ENCODE measurements at places on chromosomes 7 and 10.

DNA sequence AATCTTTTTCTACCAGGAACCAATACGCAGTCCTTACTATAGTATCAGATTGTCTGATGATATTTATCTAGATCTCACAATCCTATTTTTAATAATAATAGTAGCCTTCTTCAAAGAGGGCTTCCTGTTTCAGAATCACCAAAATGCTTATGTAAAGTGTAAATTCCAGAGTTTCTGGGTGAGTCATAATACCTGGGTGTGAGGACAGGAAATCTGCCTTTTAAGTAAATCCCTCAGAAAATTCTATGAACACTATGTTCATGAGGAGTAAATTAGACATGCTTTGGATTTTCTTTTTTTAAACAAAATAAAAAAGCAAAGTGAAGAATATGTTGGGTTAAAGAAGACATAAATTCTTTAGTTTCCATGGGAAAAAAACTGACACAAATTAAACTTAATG, 20.5 kb downstream of the DKK1 start:
- DNase-seq: no peak

GRCh38 chr7:155456738-155457543, 988 bp upstream of the EN2 start:
- DNase-seq: peak; percentile 42

- DNase-seq: peak; percentile 66
Measured at GRCh38 chr7:5445981-5446594, 22.5 kb upstream of the TNRC18 start.

DNA sequence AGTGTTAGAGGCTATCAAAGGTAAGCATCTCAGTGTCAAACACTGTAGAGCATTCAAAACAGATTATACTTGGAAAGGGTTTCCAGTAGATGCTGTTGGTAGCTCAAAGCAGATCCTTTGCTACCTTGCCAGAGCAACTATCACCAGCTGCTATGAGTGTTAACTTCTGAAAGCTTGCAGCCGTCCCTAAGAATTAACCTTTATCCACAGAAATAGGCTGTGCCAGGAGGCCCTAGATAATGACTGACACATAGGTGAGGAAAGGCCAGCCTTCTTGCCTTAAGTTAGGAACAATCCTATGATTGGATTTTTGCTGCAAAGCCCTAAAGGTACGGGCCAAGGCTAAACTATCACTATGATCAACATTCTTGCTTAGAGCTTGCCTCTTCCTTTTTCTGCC, 263.2 kb downstream of the DGKB start:
- no peak for DNase-seq

GRCh38 chr10:86400705-86401587, 34.4 kb upstream of the GRID1 start:
- no peak for DNase-seq

DNA sequence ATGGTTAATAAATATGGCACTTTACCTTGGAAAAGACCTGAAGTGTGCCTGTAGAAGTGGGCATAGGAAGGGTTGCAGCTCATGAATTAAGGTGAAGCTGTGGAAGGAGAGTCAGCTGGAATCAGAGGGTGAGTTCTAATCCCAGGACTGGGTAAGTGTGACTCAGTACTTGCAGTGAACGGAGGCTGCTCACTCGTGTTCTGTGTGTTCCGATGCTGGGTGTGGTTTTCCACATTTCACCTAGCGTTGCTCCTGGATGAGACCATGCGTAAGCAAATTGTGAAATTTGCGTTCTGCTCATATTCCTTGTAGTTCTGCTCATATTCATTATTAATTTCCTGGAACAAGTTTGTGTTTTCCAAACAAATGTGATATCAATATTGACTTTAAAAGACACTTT, 22.4 kb upstream of the TMEM236 start:
- no peak for DNase-seq

DNA sequence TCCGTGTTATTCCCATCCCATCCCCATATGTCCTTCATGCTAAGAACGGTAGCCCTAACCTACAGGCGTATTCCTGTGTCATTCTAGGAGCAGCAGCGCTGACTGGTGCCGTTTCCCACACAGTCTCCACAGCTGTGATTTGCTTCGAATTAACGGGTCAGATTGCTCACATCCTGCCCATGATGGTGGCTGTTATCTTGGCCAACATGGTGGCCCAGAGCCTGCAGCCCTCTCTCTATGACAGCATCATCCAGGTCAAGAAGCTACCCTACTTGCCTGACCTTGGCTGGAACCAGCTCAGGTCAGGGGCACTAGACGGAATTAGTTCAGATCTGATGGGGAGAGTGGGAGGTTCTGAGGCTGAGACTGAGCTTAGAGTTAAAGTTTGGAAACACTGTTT, 20.7 kb downstream of the FAM131B start:
- no peak for DNase-seq

DNA sequence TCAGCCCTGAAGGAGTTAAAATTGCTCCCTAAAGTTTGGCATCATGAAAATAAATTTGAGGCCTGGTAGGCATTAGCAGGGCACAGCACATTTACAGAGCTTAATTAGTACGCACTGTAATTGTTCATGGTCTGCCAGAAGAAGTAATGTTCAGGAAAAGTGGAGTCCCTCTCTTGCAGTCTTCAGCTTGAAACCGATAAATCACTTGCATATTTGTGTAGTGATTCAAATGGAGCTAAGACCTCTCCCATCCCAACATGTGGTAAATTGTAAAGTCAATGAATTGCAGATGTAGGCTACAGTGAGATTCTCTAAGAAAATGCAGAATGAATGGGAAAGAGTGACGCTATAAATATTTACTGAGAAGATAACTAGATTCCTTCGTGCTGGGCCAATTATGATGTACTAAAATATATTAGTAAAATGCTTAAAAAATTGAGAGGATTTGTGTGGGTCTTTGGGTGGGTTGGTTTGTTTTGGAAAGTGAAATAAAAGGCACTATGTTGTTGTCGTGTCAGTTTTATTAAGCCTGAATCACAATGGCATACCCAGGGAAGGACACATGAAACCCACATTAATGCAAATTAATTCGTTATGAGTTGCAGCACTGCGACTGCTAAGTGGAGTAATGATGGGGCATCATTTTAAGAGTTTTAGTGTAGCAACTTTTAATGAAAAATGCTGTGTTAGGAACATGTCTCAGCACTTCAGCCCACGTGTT, 8.4 kb downstream of the TCF7L2 start:
- DNase-seq: no peak

GRCh38 chr7:92973293-92973731, 136.9 kb upstream of the CDK6 start:
- DNase-seq: no peak

DNA sequence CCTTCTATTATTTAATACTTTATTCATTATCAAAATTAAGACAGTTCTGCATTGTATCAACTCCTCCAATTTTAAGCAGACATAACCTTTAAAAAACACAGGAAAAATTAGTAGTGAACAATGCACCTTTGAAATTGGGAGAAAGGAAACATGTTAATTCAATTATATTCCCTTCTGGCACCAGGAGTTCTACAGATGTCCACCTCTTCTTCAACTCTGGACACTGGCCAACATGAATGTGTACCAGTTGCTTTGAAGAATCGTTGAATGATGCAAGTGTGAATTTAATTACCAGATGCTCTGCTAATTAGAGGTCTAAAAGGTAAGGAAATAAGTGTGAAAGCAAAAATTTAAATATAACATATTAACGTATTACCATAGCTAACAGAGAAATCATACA, 206.7 kb upstream of the IGFBP3 start:
- no peak for DNase-seq

Measured in DMS 273 treated with DMSO at 0.1 percent for 48 hours (cell line).